ENCODE measurements at places on chromosomes 16 and 17.

- DNase-seq, result no peak
These were observed 9.8 kb upstream of the MED11 start for GRCh38 chr17:4721203-4722135.

GRCh38 chr17:78387977-78388941 is 9.8 kb downstream of the PGS1 start:
- no peak for DNase-seq

- DNase-seq, result no peak
These were observed 549.1 kb downstream of the WWOX start for GRCh38 chr16:78648517-78648916.

DNA sequence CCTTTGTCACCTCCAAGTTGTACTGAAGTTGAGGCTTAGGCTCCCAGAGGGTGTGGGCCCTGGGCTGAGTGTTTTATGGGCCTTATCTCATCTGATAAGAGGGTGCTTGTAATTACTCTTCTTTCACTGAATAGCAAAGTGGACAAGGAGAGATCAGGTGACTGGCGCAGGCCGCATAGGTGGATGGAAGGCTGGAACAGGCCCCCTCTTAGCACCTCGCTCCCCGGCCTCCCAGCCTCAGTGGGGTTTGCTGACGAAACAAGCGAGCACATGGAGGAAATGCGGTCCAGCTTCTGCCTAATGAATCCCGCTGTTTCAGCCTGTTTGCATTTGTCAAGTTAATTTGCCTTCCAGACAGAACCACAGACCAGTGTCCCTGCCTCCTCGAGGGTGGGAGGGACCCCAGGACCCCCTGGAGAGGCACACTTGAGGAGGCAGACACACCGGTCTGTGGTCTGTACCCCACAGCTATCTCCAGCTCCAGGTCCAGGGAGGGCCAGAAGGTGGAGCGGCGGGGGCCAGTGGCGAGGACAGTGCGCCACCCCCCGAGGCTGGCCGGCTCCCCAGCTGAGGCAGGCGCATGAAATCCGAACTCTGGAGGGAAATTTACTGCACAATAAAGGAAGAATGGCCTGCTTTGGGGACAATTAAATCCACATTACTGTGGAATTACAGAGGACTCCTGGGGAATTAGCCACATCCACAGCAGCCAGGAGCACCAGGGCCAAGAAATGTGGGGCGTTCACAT is 123.4 kb downstream of the NTN1 start:
- no peak for DNase-seq

GRCh38 chr16:70294385-70295025 is 4.5 kb upstream of the DDX19B start:
- no peak for DNase-seq

GRCh38 chr17:18959071-18959844 is 7.3 kb downstream of the SLC5A10 start:
- no peak for DNase-seq

DNA sequence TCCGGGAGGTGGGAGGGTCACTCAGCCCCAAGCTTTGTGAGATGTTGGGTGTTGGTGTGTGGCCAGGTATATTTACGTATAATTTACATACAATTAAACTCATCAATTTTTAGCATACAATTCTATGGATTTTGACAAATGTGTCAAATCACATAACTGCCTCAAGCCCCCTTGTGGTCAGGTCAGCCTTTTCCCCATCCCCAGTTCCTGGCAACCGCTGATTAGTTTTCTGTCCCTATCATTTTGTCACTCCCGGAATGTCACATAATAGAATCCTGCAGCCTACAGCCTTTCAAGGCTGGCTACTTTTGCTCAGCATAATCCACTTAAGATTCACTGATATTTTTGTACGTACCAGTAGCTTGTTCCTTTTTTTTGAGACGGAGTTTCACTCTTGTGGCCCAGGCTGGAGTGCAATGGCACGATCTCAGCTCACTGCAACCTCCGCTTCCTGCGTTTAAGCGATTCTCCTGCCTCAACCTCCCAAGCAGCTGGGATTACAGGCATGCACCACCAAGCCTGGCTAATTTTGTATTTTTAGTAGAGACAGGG is 19.3 kb upstream of the RAI1 start:
- DNase-seq, result no peak

DNA sequence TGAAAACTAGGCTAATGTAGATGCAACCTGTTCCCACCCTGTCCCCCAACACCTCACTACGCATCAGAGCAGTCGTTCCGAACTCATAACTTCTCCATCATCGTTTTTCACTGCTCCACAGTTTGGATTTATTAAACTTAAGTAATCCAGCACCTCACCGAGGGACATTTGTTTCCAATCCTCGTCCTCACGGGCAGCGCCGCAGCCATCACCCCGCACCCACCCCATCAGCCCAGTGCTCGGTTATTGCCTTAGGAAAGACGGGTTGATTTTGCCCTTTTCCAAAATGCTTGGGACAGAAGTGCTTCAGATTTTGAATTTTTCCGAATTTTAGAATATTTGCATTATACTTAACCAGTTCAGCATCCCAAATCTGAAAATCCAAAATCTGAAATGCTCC is 71.0 kb upstream of the DOC2B start:
- DNase-seq, result no peak

GRCh38 chr16:31074814-31075183 is 577 bp downstream of the ZNF646 start:
- DNase-seq, result no peak

DNA sequence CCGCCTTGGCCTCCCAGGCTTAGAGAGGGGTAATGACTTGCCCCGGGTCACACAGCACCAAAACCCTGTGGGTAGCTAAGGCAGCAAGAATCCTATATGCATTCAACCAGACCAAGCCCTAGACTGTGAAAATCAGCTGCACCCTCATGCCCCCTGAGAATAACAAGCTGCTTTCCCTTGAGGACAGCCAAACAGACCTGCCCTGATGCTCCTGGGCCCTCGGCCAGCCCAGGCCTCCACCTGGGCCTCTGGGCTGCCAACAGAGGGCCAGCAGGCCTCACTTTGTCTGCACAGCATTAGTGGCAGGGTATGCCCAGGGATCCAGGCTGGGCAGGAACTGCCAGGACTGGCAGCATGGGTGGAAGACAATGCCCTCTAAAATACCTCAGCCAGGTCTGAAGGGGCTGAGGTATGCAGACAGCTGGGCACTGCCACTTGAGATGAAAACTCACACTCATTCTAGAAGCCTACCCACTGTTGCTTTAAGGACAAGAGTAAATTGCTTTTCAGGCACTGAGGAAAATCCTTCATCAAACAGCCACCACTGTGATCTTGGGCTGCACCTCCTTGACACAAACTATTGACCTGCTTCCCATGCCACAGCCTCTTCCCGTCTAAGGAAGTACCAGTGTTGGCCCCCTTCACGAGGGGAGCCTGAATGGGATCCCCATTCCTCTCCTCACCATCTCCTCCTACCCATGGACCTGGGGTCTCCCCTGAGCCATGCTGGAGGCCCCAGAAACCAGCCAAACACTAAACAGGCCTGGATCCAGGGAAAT is 8.8 kb downstream of the ST3GAL2 start:
- DNase-seq, result no peak

DNA sequence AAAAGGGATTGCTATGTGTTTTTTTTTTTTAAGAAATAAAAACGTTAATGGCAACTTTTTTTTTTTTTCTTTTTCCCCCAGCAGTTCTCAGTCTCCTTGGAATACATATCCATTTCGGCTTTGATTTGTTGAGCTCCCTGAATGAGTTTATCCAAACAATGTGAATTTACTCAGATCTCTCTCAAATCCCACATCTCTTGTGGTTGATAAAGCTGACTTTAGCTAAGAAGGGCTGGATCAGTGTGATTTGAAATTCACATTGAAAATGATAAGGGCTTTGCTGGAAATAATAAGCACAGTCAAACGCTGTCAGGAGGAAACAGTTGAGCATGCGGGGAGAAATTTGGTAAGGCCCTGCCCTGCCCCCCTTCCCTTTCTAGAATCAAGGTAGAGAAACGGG is 74.1 kb upstream of the IRX3 start:
- no peak for DNase-seq

- no peak for DNase-seq
These were observed 412.4 kb upstream of the ERCC4 start for GRCh38 chr16:13507530-13507929.

DNA sequence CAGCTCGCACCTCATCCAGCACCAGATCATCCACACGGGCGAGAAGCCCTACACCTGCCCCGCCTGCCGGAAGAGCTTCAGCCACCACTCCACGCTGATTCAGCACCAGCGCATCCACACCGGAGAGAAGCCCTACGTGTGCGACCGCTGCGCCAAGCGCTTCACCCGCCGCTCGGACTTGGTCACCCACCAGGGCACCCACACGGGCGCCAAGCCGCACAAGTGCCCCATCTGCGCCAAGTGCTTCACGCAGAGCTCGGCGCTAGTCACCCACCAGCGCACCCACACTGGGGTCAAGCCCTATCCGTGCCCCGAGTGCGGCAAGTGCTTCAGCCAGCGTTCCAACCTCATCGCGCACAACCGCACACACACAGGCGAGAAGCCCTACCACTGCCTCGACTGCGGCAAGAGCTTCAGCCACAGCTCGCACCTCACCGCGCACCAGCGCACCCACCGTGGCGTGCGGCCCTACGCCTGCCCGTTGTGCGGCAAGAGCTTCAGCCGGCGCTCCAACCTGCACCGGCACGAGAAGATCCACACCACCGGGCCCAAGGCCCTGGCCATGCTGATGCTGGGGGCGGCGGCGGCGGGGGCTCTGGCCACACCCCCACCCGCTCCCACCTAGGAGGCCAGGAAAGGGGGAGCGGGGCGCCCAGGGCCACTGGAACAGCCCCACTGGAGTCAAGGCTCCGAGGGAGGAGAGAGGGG is 7.5 kb downstream of the ZNF205 start:
- DNase-seq, result no peak

DNA sequence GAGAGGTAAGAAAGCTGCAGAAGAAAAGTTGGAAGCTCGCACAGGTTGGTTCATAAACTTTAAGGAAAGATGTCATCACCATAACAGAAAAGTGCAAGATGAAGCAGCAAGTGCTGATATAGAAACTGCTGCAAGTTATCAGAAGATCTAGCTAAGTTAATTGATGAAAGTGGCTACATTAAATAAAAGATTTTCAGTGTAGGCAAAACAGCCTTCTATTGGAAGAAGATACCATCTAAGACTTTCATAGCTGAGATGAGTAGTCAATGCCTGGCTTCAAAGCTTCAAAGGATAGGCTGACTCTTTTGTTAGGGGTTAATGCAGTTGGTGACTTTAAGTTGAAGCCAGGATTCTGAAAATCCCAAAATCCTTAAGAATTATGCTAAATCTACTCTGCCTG is 24.0 kb downstream of the CYLD start:
- no peak for DNase-seq

DNA sequence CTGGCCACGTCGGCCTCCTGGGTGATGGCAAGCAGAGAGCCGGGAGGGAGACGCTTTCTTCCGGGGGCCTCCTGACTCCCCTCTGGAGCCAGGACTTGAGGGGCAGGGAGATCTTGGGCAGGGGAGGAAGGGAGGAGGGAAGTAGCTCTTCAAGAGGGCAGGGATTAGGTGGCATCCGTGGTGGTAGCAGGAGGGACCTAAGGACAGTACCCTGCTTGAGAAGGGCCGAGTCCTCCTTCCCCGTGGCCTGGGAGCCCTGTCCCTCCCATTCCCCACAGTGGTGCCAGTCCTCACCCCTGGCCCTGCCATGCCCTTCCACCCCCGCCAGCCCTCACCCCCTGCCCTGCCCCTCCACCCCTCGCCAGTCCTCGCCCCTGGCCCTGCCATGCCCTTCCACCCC is 12.6 kb downstream of the TAX1BP3 start:
- no peak for DNase-seq

DNA sequence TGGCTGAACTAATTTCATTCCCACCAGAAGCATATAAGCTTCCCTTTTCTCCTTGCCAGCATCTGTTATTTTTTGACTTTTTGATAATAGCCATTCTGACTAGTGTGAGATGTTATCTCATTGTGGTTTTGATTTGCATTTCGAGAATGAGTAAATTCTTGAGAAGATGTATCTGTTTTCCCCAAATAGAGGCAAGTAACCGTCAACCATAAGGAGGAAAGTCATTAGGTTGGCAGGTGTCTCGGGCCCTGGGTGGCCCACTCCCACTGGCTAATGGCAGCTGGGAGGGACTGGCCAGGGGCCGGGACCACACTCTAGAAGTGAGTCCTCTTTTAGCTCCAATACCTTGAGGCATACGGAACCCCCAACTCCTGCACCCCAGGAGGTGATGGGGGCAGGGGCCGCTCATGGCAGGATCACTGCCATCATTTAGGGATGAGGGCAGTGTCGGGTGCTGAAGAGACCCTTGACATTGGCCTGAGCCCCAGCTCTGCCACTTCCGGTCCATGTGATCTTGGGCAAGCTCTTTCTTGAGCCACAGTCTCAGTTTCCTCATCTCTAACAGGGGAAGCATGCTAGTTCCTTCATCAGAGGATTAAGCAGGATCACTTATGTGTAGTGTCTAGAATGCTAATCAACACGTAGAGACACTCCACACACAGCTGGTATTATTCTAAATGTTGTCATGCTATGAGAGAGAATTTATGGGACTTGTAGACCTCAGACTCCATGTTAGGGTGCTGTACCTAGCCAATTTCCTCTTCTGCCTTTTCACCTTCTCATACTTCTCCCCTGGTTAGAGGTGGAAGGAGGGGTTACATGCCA is 44.3 kb downstream of the RGS9 start:
- no peak for DNase-seq

DNA sequence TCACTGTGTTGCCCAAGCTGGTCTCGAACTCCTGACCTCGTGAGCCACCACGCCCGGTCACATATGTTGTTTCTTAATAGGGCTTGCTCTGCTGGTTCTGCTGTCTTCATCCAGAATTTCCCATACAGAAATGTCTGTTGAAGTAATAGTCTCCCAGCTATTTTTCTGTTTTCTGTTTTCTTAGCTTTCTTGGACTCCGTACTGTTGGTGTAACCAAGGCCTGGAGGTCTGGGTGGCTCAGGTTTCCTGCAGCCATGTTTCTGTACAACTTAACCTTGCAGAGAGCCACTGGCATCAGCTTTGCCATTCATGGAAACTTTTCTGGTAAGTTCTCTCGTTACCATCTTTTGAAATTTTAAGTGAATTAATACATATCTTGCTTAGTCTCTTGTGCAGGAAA is 2.8 kb downstream of the SF3B3 start:
- no peak for DNase-seq

GRCh38 chr17:15649861-15650421 is 30.4 kb upstream of the FBXW10B start:
- no peak for DNase-seq

Data from esophagus squamous epithelium (tissue), 5 donors.